ENCODE measurements at places on chromosomes 1 and 21.

- DNase-seq: no peak
These were observed 2.2 kb downstream of the TENT5B start for GRCh38 chr1:27010226-27010994.

GRCh38 chr1:17892225-17892624 is 137.1 kb downstream of the ACTL8 start:
- no peak for DNase-seq

- no peak for DNase-seq
These were observed 137.2 kb downstream of the ROR1 start for GRCh38 chr1:63911049-63911448.

DNA sequence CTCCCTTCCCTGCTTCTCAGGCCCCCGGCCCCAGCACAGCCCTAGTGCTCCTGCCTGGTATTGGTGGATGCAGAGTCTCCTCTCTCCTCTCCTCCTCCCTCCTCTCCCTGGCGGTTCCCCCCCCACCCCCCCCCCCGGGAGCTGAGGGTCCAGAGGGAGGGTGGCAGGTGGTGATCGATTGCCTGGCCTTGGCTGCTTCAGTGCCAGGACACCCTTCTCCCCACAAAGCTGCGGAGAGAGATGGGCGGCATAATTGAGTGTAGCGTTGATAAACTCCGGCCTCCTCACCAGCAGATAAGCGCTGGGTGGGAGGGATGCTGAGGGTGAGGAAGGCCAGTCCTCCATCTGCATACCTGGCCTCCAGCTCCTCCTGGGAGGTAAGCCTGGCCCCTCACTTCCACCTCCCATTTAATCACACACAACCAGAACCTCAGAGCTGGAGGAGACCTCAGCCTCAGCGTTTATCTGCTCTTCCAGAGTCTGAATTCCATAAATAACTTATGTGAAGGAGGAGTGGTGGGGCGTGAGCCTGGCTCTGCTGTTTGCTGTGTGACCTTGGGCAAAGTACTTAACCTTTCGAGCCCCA is 60.8 kb downstream of the LRRN2 start:
- no peak for DNase-seq

DNA sequence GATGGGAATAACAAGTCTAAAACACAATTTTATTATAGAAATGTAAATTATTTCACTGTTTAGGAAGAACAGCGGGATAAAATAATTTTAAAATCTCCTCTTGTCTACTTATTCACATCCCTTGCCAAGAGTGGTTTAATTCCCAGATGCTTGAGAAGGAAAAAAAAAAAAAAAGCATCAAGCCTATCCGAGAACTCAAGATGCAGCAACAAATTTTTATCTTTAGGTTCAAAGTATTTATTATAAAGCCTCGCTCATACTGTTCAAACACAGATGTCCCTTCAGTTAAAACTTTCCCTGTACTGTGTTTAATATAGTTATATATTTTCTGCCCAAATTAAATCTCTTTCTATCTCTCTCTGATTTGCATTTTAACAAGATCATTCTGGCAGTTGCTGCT is 1615.8 kb downstream of the PLA2G4A start:
- DNase-seq: no peak

DNA sequence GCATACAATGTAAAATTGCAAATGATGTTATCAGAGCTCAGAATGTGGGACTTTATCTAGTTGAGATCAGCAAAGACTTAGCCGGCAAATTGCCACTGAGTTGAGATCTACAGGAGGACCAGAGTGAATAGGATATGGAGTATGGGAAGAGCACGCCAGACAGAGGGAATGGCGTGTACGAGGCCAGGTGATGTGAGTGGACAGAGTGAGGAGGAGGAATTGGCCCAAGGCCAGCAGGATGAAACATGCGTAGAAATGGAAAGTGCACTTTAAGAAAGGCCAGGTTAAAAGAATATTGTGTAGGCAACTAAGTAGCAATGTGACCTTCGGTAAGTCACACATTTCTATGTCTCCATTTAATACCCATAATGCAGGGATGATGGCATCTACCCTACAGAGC is 211.0 kb downstream of the ZP4 start:
- DNase-seq: no peak

DNA sequence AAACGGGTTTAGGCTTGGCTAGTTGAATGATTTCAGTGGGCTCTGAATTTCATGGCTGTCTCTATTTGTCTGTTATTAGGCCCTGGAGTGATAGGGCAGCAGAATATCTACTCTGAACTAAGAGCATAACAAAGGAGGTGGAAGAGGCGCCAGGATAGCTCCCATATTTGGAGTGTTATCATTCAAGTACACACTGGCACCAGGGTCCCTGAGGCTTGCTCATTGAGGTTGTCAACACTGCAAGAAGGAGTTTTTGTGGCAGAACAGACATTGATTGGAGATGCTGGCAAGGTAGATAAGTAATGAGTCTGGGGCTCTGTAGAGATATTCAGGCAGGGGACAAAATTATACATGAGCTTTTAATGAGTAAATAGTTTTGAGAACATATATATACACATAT is 1748.4 kb downstream of the MRPL39 start:
- DNase-seq: no peak

DNA sequence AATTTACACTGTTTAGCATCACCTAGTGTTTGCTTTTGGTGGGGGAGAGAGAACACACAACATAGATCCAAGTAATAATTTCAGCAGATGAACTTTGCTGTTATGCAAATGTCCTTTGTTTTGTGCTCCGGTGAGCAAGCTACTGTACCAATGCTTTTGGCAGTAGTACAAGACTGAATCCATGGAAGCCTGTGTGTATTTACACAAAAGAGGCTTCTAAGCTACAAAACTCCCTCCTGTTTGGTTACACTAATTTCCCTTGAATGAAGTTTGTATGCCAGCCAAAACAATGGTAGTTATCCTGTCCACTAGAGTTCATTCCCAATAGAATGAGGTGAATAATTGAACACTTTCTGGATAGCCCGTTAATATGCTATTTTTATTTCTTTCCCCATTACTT is 320.5 kb downstream of the KCTD3 start:
- DNase-seq: no peak
